ENCODE measurements at places on chromosomes 5 and 9.

DNA sequence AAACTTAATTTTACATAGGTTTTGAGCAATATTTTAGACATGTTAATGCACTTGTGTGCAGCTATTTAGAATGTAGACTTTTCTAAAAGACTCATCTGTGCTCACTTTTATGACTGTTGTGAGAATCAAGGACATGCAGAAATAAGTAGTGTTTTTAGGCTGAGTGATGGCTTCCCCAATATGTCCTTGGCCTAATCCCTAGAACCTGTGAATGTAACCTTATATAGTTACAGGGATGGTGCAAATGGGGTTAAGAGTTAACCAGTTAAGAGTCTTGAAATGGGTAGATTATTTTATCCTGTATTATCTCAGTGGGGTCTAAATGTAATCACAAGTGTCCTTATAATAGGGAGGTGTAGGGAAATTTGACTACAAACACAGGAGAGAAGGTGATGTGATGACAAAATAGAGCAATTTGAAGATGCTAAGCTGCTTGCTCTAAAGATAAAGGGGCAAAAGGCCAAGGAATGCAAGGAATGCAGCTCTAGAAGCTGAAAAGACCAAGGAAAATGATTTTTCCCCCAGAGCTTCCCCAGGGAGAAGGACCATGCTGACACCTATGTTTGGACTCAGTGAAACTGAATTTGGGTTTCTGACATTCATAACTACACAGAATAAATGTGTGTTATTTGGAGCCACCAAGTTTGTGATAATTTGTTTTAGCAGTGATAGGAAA, 298.0 kb upstream of the PAPPA start:
- no peak for ATAC-seq

DNA sequence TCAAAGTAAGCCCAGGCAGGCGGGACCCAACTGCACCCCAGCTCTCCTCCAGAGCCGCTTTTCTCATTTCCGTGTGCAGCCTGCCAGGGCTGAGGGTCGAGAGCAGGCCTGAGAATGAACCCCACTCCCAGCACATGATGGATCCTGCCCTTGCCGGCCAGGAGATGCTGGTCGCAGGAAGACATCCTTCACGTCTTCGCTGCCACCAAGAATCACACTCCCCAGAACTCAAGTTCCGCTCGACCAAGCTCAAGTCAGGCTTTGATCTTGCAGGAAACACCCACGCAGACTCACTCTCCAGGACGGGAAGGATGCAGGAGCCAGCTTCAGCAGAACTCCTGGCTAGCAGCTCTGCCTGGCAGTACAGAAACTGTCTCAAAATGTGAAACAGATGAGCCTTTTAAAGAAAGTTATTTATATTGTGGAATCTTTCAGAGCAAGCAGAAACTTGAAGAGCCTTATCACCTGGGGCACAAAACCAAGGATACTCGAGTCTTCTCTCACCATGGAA, 102.4 kb downstream of the ROR2 start:
- ATAC-seq = no peak

DNA sequence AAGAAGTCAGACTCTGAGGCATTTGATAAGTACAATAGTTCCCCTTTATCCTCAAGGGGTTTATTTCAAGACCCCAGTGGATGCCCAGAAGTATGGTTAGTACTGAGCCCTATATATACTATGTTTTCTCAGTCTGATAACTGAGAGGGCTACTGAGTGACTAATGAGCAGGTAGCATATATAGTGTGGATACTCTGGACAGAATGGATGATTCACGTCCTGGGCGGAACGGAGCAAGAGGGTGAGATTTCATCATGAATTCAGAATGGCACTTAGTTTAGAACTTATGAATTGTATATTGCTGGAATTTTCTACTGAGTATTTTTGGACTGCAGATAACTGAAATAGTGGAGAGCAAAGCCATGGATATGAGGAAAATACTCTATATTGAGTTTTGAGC, 457.6 kb downstream of the PLK2 start:
- no peak for ATAC-seq

DNA sequence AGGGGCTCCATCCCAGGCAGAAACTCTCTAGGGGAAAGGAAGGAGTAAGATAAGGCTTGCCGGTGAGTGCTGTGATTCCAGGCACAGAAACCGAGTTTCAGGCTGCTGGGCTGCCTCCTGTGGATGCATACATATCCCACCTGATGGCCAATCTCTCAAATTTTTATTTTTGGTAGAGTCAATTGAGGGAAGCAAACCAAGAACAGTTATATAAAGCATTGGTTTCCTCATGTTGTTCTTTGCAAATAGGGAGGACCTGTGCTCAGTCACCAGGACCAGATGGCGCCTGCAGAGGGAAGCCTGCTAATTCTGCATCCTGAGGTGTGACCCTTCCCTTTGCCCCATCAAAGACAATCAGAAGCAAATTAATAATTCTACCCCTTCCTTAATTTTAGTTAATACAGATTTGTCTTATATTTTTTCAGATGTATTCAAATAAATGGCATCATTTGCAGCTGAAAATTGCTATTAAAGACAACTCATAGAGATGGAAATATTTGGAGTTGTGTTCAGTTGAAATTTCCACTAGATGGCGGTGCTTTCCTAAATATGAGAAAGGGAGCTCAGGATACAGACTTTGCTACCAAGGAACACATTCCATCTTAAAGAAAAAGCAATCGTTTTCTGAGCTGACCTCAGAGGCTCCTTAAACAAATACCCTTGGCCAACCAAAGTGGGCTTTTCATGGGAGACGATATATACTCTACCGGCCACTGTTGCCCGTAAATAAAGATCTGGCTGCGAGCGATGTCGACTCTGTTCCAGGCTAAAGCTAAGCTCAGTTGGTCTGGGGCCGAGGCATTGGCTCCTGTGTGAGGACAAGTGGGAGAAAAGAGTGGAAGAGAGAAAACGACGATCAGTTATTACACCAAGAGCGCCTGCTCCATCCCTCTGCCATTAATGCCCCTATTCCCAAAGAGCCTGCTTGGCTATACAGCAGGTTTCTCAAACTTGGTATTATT, 225.7 kb upstream of the KLF9 start:
- no peak for ATAC-seq

GRCh38 chr5:10660720-10661387, 97.0 kb downstream of the ANKRD33B start:
- ATAC-seq = peak; percentile 52

- no peak for ATAC-seq
Measured at GRCh38 chr5:101084353-101084752, 181.3 kb upstream of the ST8SIA4 start.

- ATAC-seq = no peak
Measured at GRCh38 chr9:81053298-81054025, 635.9 kb downstream of the TLE1 start.

DNA sequence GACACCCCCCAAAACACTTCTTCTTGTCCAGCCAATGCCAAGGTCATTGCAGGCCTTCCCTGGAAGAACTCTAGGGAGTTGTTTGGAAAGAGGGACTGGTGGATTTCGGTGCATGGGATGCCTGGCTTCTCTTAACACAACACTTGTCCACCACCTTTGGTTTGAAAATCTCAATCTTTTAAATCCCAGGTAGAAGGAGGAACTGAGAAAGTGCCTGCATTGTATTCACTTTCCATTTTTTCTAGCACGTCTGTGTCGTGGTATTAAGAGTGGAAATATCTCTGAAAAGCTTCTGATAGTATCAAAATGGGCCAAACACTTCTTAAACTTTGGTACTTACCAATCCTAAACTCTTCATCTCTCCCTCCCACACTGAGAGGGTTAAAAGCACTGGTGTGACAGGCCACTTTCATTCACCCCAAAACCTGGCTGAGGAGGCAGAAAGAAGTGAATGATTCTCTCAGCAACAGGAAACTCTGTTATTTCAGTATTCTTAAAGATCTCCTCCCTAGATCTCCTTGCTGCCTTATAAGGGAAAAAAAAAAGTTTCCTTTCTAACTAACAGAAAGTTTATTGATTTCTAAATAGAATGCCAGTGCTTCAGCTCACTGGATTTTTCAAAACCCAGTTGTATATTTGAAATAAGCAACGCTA, 3.9 kb upstream of the NFIB start:
- no peak for ATAC-seq

- peak; percentile 85 for ATAC-seq
Measured at GRCh38 chr9:131627648-131628458, 82.5 kb downstream of the PRRT1B start.

DNA sequence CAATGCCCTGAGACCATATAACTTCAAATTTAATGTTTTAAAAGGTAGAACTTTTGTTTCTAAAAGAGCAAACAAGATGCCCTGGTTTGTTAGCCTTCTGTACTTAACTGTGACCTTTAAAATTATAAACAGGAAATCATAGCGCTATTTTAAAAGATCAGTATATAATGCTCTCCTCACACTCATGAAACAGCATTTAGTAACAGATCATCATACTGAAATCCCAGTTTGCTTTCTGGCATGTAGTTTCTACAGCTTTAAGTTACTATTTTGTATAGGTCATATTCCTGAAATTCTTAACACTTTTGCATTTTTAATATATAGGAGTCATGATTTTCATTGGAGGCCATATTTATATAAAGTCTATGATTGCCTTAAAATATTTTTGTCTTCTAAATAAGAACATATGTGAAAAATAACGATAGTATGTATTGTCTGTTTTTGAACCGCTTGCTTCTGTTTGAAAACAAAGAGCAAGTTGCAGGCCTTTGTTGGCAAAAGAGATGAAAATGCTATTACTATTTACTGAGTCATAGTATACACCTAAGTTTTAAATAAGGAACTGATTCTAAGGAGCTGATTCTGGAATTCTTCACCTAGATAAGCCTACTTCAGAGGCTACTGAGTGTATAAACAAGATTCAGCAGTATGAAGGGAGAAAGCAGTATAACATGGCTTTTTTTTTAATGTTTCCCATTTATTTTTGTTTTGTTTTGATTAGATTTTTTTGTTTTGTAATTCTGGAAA, 20.5 kb downstream of the SRFBP1 start:
- ATAC-seq = no peak

- no peak for ATAC-seq
Measured at GRCh38 chr5:137090151-137090550, 409.0 kb downstream of the SPOCK1 start.

DNA sequence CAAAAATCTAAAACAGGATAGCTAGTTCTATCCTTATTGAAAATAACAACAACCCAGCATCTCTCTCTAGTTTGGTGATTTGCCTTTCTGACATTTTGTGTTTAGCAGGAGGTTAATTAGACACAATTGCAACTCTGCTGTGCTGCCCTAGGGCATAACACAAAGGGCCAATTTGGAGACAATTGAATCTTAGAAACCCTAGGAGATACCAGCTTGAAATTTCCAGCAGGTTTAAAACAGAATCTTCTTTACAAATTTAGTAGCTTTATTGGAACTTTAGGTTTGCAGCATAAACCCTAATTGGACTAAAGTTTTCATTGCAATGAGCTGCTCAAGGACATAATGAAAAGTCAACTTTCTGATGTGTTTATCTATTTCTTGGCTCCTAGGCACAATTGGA, 166.7 kb upstream of the FER start:
- ATAC-seq = no peak

DNA sequence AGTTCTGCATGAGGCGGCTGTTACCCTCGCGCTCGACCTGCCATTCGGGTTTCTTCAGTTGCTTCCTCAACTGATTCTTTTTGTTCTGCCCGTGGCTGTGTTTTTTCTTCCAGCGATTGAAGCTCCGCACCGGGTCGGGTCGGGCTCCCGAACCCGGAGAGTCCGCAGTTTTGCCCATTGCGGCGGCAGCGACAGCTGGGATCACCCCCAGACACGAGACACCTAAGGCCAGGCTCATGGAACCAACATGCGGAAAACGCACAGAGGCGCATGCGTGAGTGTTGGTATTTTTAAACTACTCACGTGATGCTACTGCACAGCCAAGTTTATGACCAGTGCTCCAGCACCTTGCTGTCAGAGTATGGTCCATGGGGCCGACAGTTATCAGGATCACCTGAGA, 100.0 kb downstream of the SPATA31D1 start:
- no peak for ATAC-seq

- no peak for ATAC-seq
Measured at GRCh38 chr9:107636571-107637381, 147.2 kb upstream of the KLF4 start.

- no peak for ATAC-seq
Measured at GRCh38 chr9:98745470-98745869, 36.7 kb upstream of the GABBR2 start.
